ENCODE measurements at places on chromosomes 4 and X.

- DNase-seq, result no peak
These were observed 21.8 kb upstream of the JADE1 start for GRCh38 chr4:128787509-128788311.

- no peak for DNase-seq
These were observed 14.9 kb upstream of the ERCC6L start for GRCh38 chrX:72253686-72254085.

GRCh38 chr4:111519683-111520082, 625.6 kb upstream of the FAM241A start:
- DNase-seq, result no peak

- DNase-seq, result no peak
These were observed 832.1 kb upstream of the INTU start for GRCh38 chr4:126800575-126801141.

DNA sequence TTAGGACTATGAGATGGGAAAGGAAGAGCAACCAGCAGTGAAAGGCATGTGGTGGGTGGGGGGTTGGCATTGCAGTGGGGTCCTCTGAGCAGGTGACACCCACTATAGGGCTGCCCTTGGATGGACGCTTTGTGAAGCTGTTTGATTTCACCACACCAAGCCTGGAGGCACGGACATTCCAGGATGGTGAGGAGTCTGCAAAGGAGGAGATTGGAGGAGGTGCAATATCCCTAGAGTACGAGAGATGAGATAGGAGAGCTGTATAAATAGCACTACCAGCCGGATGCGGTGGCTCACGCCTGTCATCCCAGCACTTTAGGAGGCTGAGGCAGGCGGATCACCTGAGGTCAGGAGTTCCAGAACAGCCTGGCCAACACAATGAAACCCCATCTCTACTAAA, 42.3 kb downstream of the SHOX start:
- DNase-seq, result no peak

DNA sequence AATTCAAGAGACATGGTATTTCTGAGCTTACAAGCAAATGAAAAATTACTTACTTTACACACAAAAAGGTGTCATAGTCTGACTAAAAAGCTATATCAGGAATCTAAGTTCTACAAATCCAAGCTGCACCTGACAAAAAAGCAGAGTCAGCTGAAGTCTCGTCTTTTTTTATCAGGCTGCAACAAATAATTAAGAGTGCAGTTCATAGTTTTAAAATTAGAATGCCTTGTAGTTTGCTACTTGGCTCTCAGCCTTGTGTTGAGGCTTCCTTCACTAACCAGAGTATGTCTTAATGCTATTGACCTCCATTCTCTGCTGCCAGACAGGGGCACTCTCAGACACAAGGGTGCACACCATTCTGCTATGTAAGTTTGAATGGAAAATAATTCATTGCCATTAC, 940.7 kb downstream of the PCDH7 start:
- no peak for DNase-seq

- no peak for DNase-seq
These were observed 12.1 kb downstream of the ELF4 start for GRCh38 chrX:130098210-130098552.

- DNase-seq, result no peak
These were observed 191.0 kb downstream of the SCFD2 start for GRCh38 chr4:53174823-53175222.

DNA sequence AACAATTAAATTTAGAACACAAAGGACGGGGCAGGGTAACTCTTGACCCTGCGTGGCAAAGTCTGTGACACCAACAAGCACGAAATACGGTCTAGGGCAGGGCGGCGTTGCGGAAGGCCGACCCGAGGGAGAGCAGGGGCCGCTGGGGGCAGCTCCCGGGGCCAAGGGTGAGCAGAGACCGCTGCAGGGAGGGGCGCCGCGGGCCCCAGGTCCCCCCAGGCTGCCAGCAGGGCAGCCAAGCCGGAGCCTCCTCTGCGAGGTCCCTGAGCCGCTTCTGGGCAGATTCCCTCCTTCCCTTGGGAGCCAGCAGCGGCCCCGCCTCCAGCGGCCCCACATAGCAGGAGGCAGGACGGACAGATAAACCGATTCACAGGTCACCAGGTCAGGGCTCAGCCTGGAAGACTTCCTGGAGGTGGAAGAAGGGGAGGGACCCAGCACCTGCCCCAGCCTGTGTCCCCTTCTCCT, 90.2 kb downstream of the FAM53A start:
- DNase-seq, result no peak

- no peak for DNase-seq
These were observed 95.7 kb downstream of the CPZ start for GRCh38 chr4:8688041-8688907.

DNA sequence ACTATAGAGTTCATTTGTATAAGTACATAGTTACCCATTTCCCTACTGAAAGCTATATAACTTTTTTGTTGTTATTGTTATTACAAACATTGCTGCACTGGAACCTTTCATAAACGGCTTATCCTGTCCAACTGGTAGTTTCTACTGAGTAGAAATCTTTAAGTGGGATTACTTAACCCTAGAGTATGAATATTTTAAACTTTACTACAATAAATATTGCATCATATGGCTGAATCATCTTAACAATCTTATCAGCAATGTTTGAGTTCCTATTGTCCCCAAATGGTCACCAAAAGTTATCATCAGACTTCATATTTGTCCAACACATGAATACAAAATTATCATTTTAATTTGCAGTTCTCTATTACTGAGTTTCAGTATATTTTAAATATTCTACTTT, 40.5 kb downstream of the LCORL start:
- DNase-seq, result no peak

DNA sequence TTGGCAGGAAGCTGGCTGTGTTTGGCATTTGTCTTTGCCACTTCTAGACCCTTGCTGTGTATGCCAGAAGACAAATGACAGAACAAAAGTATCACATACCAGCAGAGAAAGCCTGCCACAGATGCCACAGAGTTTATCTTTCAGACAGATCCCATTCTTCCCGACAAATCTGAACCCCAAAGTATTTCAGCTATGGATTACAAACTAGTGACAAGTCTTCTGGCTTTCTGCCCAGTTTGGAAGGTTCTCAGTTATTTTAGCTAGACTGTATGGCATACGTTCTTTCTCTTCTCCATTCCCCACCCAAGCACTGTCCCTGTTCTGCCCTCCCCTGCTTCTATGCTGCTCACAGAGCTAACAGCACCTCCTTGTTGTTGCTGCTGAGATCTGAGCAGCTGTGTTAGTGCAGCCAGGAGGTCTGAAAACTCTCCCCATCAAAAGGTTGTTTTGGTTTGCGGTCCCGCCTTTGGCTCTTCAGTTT, 236.7 kb downstream of the FRAS1 start:
- peak; percentile 72 for DNase-seq

- no peak for DNase-seq
These were observed 610.7 kb upstream of the ADGRL3 start for GRCh38 chr4:60589425-60589824.

GRCh38 chr4:10096978-10097335, 19.6 kb downstream of the WDR1 start:
- DNase-seq, result no peak

DNA sequence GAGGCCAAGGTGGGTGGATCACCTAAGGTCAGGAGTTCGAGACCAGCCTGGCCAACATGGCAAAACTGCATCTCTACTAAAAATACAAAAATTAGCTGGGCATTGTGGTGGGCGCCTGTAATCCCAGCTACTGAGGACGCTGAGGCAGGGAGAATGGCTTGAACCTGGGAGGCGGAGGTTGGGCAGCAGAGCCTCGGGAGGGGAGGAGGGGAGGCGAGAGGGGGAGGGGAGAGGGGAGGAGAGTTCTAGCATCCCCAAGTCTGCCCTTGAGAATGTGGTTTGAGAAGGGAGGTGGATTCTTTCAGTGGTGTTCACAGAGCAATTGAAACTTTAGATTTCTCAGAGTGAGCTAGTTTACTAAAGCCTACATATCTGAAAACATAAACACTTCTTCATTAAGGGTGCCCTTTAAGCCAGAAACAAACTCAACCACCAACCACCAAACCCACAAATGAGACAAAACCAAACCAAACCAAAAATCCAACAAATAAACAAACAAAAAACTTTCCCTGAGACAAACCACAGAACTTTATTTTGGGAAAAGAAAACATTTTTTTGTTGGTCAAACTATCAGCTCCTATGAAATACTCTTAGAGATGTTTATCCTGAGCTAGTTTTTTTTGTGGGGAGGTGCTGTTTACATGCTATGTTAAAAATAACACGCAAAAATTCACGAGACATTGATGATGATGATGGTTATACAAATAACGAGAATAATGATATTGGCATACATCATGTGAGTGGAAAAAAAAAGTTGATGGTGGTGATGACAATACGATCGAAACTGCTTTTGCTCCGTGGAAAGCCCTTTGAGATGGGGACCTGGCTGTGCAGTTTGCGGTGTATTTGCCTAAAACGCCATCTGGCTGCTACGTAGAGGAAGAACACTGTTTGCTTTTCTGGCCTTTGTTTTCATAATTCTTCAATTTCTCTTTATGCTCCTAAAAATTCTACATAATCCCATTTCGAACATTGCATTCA, 98.2 kb upstream of the PRKX start:
- peak; percentile 10 for DNase-seq

DNA sequence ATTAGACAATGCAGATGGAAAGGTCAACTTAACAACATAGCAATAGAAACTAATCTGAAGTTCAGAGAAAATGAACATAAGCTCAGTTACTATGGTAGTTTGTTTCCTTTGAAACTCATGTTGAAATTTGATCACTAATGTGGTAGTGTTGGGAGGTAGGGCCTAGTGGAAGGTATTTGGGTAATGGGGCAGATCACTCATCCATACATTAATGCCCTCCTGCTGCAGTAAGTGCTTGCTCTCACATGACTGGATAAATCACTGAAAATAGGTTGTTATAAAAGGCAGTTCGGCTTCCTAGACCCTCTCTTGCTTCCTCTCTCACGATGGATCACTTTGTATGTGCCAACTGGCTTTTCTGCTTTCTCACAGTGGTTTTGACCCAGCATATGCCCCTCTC, 567.4 kb upstream of the GALNT7 start:
- DNase-seq, result no peak

GRCh38 chr4:43423276-43423675, 530.8 kb downstream of the GRXCR1 start:
- DNase-seq, result no peak

DNA sequence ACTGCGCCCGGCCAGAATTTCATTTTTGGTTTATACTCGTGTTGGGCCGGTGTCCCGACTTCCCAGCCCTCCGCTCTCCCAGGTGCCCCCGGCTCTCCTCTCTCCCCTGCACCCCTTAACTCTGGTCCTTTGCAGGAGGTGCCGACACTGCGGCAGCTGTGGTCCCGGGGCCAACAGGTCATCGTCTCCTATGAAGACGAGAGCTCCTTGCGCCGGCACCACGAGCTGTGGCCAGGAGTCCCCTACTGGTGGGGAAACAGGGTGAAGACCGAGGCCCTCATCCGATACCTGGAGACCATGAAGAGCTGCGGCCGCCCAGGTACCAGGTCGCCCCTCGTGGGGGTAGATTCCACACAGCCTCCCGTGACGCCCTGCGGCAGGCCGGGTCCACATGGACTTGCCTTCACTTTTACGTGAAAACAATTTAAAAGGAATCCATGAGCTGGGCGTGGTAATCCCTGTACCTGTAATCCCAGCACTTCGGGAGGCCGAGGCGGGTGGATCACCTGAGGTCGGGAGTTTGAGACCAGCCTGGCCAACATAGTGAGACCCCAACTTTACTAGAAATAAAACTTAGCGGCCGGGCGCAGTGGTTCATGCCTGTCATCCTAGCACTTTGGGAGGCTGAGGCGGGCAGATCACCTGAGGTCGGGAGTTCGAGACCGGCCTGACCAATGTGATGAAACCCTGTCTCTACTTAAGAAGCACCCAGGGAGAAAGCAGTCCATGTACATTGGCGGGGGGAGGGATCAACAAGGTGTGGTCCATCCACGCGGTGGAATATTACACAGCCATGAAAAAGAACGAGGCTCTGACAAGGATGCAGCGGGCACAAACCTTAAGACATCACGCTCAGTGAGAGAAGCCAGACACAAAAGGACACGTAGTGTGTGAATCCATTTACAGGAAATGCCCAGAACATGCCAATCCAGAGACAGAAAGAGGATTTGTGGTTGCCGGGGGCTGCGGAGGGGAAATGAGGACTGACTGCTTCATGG, 12.0 kb downstream of the PLCXD1 start:
- DNase-seq, result no peak

DNA sequence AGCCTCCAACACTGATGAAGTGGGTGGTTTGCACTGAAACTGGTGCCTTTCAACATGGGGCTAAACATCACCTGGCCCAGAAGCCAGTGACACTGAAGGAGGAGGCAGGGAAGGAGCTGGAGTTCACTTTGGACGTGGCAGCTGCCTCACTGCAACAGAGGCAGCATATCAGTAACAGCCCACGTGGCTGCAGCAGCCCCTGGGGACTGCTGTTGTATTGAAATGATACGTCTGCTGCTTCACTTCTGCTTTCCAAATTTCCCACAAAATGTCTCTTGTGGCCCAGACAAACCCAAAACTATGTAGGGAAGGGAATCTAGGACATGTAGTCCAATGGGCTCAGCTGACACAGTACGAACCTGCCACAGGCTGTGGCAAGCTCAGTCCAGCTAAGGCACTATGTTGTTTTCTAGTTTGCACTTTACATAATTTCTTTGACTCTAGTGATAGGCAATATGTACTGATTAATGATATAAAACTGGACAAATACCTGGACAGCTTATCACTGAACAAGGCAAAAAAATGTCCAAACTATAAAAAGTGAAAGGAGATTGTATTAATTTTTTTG, 84.7 kb upstream of the RAPGEF2 start:
- no peak for DNase-seq

GRCh38 chrX:53433651-53434639, at the start of gene HSD17B10:
TSS of gene HSD17B10 (minus strand) at chrX:53434370. CDS start at chrX:53434345, 25 bp downstream.
- no peak for DNase-seq

GRCh38 chrX:1106478-1107210, 105.8 kb downstream of the CRLF2 start:
- no peak for DNase-seq

GRCh38 chrX:77450996-77451395, 3.8 kb downstream of the FGF16 start:
- DNase-seq, result peak; percentile 40

- DNase-seq, result no peak
These were observed 97.8 kb downstream of the PARM1 start for GRCh38 chr4:75030649-75031235.

- no peak for DNase-seq
These were observed 60.9 kb downstream of the IRF2 start for GRCh38 chr4:184413261-184414046.

DNA sequence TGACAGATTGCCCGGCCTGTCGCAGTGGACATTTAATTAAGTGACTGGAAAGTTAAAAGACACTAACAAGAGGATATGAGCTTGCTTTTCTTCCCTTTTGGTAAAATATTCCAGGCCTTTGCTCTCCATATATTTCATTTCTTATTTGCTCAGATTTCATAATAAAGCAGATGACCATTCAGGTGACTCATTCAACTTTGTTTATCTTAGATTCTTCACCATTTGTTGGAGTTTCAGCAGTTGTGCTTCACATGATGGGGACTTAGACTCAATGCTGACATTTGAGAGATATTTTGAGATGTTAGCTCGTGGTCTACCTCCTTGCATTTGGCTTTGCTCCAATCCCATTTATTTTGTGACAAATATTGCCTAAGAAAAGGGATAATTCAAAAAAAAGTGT, 312.2 kb downstream of the ARHGAP24 start:
- DNase-seq, result peak; percentile 69

Measured in GM04504 (cell line).